ENCODE measurements at places on chromosomes 5 and 9. TPM values are rescaled to one million over a fixed set of nuclear protein-coding genes. Genes with fewer than 3 reads are reported as not detected.
A peak's percentile ranks its signal among the peaks of the same experiment; 100 is the strongest.

FAM163B gene
- not detected for total RNA-seq

DNA sequence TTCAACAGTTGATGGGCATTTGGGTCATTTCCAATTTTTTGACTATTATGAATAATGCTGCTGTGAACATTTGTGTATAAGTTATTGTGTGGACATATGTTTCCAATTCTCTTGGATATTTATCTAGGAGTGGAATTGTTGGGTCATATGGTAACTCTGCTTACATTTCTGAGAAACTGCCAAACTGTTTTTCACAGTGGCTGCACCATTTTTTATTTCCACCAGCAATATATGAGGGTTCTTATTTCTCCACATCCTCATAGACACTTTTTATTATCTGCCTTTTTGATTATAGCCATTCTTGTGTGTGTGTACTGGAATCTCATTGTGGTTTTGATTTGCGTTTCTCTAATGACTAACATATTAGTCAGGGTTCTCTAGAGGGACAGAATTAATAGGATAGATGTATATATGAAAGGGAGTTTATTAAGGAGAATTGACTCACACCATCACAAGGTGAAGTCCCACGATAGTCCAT, 14.7 kb upstream of the MED27 start:
- no peak for DNase-seq
- no peak overlapping the region for H3K27ac ChIP-seq
- H3K27me3 ChIP-seq = peaks cover 18% of the 10 kb centered on the region
- no peaks in the 10 kb centered on the region for H3K4me1 ChIP-seq
- no peak overlapping the region for H3K4me3 ChIP-seq
- H3K36me3 ChIP-seq = no peaks in the 10 kb centered on the region

DNA sequence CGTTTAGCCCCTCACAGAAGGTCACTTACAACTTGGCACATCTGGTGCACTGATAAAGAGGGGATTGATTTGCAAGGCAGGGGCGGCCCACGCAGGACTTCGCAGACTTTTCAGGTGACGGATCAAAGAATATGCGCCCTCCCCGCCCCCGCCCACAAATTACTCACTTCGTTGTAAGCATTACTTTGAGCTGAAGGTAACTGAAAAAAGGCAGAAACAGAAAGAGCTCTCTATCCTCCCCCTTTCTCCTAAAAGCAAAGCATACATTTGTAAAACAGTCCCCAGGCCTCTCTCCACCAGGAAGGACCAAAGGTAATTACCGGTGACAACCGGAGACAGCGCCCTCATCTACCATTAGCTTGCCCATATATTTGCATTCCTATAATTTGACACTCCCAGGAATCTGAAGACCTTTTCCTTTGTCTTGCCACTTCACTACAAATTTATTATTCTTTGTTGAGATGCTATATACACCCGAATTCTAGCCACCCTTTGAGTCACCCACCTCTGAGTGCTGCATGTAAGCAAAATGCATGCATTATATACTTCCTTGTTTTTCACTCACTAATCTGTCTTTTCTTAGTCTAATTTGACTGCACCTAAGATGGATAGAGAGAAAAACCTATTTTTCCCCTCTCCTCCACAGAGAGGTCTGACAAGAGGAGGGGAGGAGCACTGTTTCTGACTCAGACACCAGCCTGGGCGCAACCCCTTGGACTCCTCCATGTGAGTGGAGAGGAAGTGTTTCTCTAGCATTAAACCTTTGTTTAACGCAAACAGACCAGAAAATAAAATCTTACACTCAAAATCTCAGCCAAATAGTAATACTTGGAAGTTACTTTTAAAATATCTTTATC, 74.7 kb upstream of the SPIN1 start:
- no peaks in the 10 kb centered on the region for H3K27me3 ChIP-seq
- no peaks in the 10 kb centered on the region for H3K4me1 ChIP-seq
- H3K27ac ChIP-seq = no peak overlapping the region
- H3K4me3 ChIP-seq = no peak overlapping the region

AIF1L gene
- 12.3 TPM for total RNA-seq

FOXD4 gene
- total RNA-seq = 0.75 TPM

BARHL1 gene
- not detected for total RNA-seq

DNA sequence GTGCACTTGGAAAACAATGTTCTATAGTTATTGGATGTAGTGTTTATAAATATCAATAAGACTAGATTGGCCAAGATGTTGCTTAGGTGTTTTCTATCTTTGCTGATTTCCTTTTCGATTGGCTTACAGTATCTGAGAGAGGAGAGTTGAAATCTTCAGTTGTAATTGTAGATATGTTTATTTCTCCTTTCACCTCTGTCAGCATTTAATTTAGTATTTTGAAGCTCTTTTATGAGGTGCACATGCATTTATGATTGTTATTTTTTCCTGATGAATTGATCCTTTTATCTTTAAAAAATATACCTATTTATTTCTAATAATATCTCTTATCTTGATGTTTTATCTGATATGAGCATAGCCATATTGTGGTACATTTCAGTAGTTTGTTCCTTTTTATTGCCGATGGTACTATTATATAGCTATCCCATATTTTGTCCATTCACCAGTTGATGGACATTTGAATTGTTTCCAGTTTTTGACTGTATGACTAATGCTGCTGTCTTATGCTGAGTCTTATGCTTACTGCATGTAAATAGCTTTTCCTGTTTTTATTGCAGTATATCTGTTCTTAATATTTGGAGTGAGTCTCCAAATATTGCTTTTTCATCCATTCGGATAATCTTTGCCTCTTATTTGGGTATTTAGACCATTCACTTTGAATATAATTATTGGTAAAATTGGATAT, 34.7 kb downstream of the ERCC6L2 start:
- no peak overlapping the region for H3K4me3 ChIP-seq
- H3K4me1 ChIP-seq = no peaks in the 10 kb centered on the region
- no peaks in the 10 kb centered on the region for H3K27me3 ChIP-seq
- no peak overlapping the region for H3K27ac ChIP-seq
- no peak for DNase-seq

GRCh38 chr9:128026255-128026772, 40.8 kb downstream of the NAIF1 start:
- H3K4me1 ChIP-seq = peaks cover 11% of the 10 kb centered on the region
- no peaks in the 10 kb centered on the region for H3K36me3 ChIP-seq
- no peak overlapping the region for H3K4me3 ChIP-seq
- no peaks in the 10 kb centered on the region for H3K27me3 ChIP-seq
- H3K27ac ChIP-seq = peak overlapping the region; percentile 55
- no peak for DNase-seq

GRCh38 chr9:76115396-76115795, 224.9 kb downstream of the PCSK5 start:
- H3K4me1 ChIP-seq = no peaks in the 10 kb centered on the region
- no peaks in the 10 kb centered on the region for H3K36me3 ChIP-seq
- no peak for DNase-seq
- H3K27ac ChIP-seq = no peak overlapping the region
- no peak overlapping the region for H3K4me3 ChIP-seq

DNA sequence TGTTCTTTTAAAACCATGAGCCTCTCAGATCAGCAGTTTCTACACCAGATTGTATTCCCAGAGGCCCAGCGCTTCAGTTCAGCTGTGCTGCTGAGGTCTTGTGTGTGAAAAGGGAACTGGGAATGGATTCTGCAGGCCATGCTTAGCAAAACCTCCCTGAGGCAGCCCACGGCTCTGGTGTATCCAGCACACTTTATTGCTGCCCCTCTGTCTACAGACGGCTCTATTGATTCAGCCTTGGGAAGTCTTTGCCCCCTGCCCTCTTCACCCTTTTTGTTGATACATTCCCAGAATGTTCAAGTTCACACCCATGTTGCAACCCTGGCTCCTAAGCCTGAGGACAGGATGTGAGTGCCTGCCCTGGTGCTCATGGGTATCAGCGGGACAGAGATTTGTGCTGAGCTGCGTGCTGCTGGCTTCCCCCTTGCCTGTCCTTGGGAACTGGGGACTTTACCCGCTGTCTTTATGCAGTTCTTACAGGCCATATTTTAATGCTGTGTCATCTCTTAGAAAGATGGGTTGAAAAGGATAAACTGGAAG, 37.3 kb downstream of the ARHGAP26 start:
- H3K4me3 ChIP-seq = no peak overlapping the region
- H3K4me1 ChIP-seq = peaks cover 35% of the 10 kb centered on the region
- H3K27me3 ChIP-seq = no peaks in the 10 kb centered on the region
- no peaks in the 10 kb centered on the region for H3K36me3 ChIP-seq
- DNase-seq = no peak
- peak overlapping the region; percentile 39 for H3K27ac ChIP-seq

ISCA1 gene
- 22.0 TPM for total RNA-seq

DNA sequence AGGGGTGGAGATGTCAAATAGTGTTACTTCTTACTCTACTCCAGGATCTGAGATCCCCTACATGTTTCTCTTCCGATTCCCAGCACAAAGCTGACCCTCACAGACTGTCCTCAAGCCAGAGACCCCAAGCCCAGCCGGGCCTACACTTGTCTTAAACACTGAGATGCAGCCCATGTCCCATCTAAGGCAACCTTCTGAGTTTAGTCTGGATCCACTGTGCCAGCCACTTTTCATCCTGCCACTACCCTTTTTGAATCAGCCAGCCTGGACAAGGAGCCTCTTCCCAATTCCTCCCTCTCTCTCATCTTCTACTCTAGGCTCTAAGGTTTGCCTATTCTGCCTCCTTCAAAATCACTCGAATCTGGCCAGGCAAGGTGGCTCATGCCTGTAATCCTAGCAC, 6.2 kb upstream of the MYORG start:
- no peak overlapping the region for H3K4me3 ChIP-seq
- peaks cover 13% of the 10 kb centered on the region for H3K4me1 ChIP-seq
- no peaks in the 10 kb centered on the region for H3K36me3 ChIP-seq
- no peak overlapping the region for H3K27ac ChIP-seq
- DNase-seq = peak; percentile 10
- H3K27me3 ChIP-seq = no peaks in the 10 kb centered on the region

- no peak for DNase-seq
- no peak overlapping the region for H3K4me3 ChIP-seq
- H3K27me3 ChIP-seq = no peaks in the 10 kb centered on the region
- H3K36me3 ChIP-seq = no peaks in the 10 kb centered on the region
- no peak overlapping the region for H3K27ac ChIP-seq
Measured at GRCh38 chr5:9888501-9888901, 258.4 kb upstream of the TAS2R1 start.

Measured in upper lobe of right lung (tissue), 1 donor.